ENCODE measurements at places on chromosomes 13 and 19.
A peak's percentile ranks its signal among the peaks of the same experiment; 100 is the strongest.

GRCh38 chr13:61935710-61936109 is 520.1 kb upstream of the PCDH20 start:
- no peak for DNase-seq

DNA sequence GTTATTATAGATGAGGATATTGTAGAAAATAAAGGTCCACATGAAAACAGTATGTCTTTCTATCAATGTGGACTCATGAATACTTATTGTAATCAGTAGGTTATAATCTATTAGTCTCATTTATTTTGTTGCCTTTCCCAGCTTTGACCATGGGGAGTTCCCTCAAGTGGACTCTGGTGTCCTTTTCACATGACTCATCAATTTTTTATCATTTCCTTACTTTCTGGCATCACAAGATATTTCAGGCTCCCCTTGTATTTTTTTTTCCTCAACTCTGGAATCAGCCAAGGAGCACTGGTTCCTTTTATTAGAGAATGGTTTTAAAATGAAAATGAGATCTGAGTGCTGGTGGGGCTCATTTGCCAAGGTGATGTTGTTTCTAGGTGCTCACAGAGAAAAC is 63.4 kb upstream of the DIAPH3 start:
- no peak for DNase-seq

GRCh38 chr13:112454648-112455334 is 78.6 kb downstream of the SPACA7 start:
- no peak for DNase-seq

GRCh38 chr19:31332096-31332495 is 17.1 kb downstream of the TSHZ3 start:
- DNase-seq: no peak

GRCh38 chr13:89401264-89401675 is 1730.1 kb downstream of the SLITRK5 start:
- peak; percentile 77 for DNase-seq

DNA sequence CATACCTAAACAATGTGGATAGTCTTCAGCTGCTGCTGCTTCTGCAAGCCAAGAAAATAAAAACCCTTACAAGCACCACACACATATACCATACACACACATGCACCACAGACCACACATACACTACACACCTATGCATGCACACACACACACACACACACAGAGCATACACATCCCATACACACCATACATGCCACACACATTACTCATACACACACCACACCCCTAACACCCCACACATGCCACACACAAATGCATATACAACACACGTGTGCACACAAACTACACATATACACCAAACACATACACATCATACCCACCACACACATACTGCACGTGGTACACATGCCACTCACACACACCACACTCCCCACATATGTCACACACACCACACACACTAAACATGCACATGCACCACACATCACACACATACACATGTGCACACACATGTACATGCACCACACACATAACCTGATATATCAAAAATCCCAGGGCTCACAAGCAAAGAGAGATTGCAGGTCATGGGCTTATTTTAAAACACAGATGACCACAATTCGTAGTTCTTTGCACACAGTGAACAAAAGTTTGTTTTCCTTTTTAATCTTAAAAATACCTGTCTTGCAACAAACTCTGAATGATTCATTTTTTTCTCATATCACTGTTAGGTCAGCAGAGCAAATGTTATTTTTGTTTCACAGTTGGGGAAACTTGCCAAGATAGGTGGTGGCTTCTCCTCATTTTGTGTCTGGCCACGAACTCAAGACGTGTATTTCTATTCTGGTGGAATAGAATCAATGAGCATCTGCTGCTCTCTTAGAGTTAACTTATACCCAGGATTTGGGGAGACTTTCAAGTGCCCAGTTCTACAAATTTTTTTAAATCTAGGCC is 456.6 kb downstream of the FGF9 start:
- DNase-seq: no peak

- DNase-seq: no peak
Observed at GRCh38 chr19:43395561-43395960, 19.1 kb upstream of the TEX101 start.

DNA sequence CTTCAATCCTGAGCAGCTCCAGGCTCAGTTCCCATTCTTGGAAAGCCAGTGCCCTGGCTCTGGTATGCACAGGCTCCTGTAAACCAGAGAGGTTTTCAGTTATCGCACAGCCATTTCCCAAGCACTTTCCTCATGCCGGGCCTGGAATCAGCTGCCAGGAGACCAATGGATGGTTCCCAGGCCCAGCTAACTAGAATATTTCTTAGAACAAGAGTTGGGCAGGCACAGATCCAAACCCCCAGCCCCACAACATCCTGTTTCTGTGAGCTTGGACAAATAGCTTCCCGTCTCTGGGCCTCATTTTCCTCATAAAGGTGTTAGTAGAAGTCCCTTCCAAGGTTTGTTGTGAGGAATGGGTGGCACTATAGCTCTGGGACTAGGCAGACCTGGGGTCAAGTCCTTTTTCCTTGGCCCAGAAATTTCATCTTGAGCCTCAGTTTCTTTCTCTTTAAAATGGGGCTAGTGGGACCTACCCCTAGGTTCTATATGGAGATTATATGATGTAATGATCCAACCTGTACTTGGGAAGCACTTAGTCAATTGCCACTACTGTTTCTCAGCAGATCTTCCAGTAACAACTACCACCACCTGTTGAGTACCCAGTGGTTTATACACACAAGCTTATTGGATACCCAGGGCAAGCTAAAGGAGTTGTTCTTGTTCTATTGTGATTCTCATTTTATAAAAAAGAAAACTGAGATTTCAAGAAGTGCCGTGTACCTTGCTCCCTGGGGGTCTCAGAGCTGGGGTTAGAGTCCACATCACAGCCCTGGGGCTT is 5.1 kb upstream of the CCDC97 start:
- DNase-seq: no peak

DNA sequence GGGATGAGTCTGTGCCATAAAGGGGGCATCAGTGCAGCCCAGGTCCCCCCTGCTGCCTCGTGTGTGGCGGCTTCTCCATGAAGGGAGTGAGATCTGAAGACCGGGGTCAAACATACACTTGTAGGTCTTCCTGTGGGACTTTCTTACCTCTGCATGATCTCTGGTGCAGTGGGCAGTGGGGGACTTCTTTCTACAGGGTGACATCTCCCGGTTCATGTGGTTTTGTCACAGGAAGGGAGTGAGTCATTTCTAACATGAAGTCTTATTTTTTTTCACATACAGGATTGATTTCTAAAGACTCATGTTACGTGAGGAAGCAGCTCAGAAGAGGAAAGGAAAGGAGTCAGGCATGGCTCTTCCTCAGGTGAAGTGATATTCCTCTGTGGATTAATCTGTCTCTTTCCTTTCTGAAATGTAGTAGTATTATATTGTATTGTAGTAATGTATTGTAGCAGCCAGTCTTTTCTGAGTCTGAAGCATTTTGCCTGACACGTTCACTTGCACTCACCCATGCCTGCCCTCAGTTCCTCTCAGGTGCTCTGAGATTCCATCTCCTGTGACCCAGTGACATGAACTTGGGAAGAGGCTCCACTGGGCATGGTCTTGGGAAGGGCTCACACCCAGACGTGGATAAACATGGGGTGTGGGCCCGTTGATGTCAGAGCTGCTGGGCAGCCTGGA is 15.7 kb downstream of the ZNF808 start:
- DNase-seq: peak; percentile 11

DNA sequence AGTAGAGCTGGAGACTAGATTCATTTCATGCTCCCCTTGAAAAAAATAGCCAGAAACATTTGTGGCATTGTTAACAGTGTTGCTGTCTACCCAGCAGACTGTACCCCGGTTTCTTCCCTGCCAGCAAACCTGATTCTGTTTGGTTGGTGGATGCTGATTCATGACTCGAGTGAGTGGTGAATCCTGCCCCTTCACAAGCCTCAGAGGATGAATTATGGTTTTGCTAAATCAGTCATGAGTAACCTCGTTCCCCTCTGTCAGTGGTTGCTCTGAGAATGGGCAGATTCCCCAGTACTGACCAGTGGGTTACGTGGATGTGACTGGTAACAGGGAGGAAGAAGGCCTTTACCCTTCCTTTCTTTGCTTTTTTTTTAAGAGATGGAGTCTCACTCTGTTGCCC is 10.1 kb downstream of the NLRP12 start:
- peak; percentile 35 for DNase-seq
